ENCODE measurements at places on chromosomes 2 and 18. TPM values are rescaled to one million over a fixed set of nuclear protein-coding genes. Genes with fewer than 3 reads are reported as not detected.

Gene DSC2
- 54.9 TPM for total RNA-seq

Gene TBR1
- total RNA-seq = 2.4 TPM

Gene PARD3B
- total RNA-seq = 2.5 TPM

Gene RNU2-63P
- total RNA-seq = 19.8 TPM

Gene MATN3
- 38.5 TPM for total RNA-seq

Gene ANKMY1
- 10.1 TPM for total RNA-seq

Gene SERPINB4
- not detected for total RNA-seq

DNA sequence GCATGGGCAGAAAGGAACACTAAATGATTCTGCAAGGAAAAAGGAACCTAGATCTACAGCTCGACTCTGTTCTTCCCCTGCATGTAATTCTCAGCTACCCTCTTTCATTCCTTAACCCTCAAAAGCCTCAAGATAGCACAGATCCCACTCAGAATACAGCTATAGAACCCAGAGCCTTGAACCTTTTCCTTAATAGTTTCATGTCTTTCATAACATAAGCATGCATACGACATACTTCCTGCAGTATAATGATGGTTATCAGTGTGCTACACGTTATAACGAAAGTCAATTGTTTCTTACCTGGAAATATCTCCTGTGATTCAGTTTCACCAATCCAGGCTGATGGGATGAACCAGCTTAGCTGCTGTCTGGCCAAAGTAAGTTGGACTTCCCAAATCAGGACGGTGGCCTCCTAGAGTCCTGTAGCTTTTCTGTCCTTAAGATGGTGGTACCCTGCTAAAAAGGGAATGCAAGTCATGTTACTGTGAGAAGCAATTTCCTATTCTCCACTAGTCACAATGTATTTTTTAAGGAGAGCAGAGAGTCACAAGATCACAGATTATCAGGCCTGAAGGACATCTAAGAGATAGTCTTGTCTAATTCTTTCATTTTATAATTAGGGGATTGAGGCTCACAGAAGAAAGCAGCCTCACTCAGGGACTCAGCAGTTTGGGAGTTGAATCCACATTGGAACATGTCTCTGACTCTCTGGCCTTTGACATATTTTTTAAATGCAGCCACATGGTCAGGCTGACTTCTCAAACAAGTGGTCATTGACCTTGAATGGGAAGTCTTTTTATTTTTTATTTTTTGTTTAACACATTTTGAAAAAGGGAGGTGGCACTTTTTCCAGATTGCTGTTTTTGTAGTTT is 41.8 kb downstream of the CYRIA start:
- no peak overlapping the region for H3K4me3 ChIP-seq
- H3K27ac ChIP-seq = no peak overlapping the region
- H3K27me3 ChIP-seq = no peaks in the 10 kb centered on the region

DNA sequence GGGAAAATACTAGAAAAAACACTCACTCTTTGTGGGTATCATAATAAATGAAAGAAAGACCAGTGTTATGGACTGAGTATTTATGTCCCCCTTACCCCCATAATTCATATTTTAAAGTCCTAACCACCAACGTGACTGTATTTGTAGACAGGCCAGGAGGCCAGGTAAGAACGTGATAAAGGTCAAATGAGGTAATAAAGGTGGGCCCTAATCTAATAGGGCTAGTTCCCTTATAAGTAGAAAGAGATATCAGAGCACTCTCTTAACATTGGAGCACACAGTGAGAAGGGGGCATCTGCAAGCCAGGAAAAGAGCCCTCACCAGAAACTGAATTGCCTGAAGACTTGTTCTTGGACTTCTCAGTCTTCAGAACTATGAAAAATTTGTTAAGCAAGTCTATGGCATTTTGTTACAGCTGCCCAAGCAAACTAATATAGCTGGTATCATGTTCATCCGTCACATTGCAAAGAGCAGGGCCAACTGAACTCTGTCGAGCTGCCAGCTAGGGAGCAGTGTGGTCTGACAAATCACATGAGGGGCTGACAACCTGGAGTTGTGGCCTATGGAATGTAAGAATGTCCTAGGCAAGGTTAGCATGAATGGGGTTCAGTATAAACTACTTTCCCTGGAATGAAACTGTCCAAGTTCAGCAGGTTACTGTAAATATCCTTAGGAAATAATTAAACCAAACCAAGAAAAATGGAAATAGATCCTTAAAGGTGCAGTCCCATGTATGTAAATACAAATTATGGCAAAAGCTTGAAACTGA is 280.9 kb downstream of the ZNF385B start:
- H3K4me3 ChIP-seq = no peak overlapping the region
- no peaks in the 10 kb centered on the region for H3K36me3 ChIP-seq
- peaks cover 7% of the 10 kb centered on the region for H3K4me1 ChIP-seq
- H3K27me3 ChIP-seq = no peaks in the 10 kb centered on the region
- H3K27ac ChIP-seq = no peak overlapping the region

- no peaks in the 10 kb centered on the region for H3K4me1 ChIP-seq
- H3K36me3 ChIP-seq = no peaks in the 10 kb centered on the region
- no peak overlapping the region for H3K4me3 ChIP-seq
- no peaks in the 10 kb centered on the region for H3K27me3 ChIP-seq
- no peak for DNase-seq
These were observed 164.2 kb downstream of the FIGN start for GRCh38 chr2:163571423-163572102.

- H3K27ac ChIP-seq = no peak overlapping the region
- H3K4me1 ChIP-seq = peaks cover 3% of the 10 kb centered on the region
- no peaks in the 10 kb centered on the region for H3K27me3 ChIP-seq
- no peaks in the 10 kb centered on the region for H3K36me3 ChIP-seq
- H3K4me3 ChIP-seq = no peak overlapping the region
- DNase-seq = no peak
These were observed 110.5 kb downstream of the CCDC148 start for GRCh38 chr2:158346032-158346431.

- H3K36me3 ChIP-seq = no peaks in the 10 kb centered on the region
- peaks cover 4% of the 10 kb centered on the region for H3K4me1 ChIP-seq
- no peak overlapping the region for H3K4me3 ChIP-seq
- no peak overlapping the region for H3K27ac ChIP-seq
These were observed 75.4 kb upstream of the HNMT start for GRCh38 chr2:137888845-137889244.

DNA sequence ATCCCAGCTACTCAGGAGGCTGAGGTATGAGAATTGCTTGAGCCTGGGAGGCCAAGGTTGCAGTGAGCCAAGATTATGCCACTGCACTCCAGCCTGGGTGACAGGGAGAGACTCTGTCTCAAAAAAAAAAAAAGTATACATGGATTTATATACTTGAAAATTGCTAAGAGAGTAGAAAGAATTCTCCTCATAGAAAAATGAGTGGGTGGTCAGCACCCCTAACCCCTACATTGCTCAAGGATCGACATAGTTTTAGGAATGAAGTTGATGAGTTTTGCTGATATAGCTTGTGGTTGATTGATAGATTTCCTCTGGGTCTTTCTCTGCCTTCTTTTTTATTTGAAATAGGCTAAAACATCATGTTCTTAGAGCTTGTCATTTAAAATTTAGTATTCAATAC is 58.9 kb downstream of the EML4 start:
- no peaks in the 10 kb centered on the region for H3K4me1 ChIP-seq
- H3K27ac ChIP-seq = no peak overlapping the region

Data from endodermal cell (in vitro differentiated cells).